ENCODE measurements at places on chromosomes 4 and X.

- DNase-seq, result no peak
These were observed 48.7 kb downstream of the ATP10D start for GRCh38 chr4:47533689-47534347.

DNA sequence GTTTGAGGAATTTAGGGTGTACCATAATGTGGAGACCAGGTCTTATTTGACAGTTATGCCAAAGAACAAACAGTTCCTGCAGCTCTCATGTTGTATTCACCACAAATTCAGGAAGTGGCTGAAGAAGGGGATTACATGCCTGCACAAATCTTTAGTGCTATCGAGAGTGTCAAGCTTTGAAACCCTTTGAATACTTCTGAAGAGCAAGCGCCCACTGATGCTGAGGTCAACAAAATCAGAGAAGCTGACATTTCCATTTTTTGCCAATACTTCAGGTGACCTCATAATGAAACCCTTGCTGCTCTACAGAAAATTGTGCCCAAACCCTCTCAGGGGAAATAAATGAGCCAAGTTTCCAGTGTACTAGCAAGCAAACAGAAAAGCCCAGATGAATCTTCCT is 28.4 kb downstream of the PAK3 start:
- no peak for DNase-seq

- no peak for DNase-seq
These were observed 195.7 kb upstream of the IL1RAPL1 start for GRCh38 chrX:28391528-28391927.

DNA sequence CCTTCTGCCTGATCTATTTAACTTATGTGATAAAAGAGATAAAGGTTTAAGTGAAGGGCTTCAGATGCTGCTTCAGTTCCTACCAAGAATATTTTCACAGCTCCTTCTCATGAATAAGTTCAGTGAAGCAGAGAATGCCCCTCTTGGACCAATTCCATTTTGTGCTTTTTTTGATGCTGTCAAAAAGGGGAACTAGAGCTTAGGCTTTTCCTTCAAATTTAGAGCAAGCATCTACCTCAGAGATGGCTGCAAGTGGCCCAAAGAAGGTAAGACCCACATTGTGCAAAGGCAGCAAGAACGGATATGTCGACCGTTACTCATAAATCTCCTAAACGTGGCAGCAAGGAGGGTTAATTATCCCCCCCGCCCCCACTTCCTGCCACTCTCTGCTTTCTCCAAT is 4.5 kb downstream of the CHRDL1 start:
- DNase-seq, result no peak

GRCh38 chr4:40228497-40229365 is 31.9 kb downstream of the RHOH start:
- DNase-seq, result no peak

All from colonic mucosa (tissue), 4 donors.